T47D (cell line): ENCODE measurements at places on chromosomes 2 and 18.

DNA sequence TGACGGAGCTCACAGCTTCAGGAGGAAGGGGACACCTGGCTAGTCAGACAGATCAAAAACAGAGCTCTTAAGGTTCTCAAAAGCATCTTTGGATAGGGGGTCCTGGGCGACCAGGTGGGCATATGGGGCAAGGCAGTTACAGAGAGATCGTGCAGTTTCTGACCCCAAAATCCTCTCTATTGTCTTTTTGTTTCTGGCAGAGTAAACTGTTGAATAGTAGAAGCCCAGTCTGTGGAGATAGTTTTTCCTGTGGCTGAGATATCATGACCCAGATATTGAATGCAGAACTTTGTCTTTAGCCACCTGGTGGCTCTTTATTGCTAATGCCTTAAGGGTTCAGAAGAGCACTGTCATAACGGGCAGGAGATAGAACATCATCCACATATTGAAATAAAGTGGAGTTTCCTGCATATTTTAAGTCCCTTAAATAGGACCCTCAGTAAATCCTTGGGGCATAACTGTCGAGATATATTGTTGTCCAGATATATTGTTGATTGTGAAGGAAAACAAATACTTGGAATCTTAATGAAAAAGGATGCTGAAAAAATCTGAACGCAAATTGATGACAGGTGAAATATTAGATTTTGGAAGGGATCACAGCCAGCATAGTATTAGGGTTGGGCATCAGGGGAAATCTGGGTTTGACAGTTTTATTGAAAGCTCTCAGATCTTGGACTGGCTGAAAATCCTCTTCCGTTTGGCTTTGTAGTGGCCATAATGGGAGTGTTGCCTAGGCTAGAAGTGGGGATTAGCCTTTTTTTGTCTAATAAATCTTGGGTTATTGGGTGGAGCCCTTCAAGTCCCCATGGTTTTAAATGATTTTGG lies 14.1 kb upstream of the ZDBF2 start:
- DNase-seq, result peak; percentile 22

GRCh38 chr2:8427211-8427610 lies 254.6 kb upstream of the ID2 start:
- no peak for DNase-seq

GRCh38 chr2:5067816-5068215 lies 624.4 kb upstream of the SOX11 start:
- no peak for DNase-seq

GRCh38 chr18:31680433-31680811 lies 4.0 kb downstream of the B4GALT6 start:
- no peak for DNase-seq

GRCh38 chr18:13242797-13243196 lies 24.2 kb downstream of the LDLRAD4 start:
- no peak for DNase-seq
